ENCODE measurements at places on chromosomes 12 and 14.

DNA sequence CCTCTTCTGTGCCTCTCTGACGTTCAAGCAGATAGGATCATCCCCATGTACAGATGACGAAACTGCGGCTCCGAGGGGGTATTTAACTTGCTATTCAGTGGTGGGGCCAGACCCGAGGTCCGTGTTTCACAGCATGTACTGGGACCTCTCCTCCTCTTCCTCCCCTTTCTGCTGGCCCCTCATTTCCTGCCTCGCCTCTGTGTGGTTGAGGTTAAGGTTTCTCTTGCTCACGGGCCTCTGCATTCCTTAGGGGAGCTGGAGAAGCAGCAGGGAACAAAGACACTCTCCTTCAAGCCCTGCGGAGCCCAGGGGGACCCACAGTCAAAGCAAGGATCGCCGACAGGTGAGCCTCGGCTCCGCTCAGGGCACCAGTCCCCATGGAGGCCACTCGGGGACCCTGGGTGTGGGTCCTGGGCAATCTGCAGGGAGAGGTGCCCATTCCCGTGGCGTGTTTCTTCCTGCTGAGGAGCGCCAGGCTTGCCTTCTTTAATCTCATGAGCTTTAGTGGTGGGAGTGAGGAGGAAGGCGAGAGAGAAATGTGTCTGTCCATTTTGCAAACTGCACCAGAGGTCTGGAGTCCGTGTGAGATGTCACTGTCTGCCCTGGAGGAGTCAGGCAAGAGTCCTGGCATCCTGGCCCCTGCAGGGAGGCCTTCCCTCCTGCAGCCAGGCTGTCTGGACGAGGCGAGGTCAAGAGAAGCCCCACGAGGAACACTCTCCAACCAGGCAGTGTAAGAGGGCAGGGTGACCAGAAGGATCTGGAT is 45.0 kb downstream of the SLC6A12 start:
- DNase-seq, result no peak

DNA sequence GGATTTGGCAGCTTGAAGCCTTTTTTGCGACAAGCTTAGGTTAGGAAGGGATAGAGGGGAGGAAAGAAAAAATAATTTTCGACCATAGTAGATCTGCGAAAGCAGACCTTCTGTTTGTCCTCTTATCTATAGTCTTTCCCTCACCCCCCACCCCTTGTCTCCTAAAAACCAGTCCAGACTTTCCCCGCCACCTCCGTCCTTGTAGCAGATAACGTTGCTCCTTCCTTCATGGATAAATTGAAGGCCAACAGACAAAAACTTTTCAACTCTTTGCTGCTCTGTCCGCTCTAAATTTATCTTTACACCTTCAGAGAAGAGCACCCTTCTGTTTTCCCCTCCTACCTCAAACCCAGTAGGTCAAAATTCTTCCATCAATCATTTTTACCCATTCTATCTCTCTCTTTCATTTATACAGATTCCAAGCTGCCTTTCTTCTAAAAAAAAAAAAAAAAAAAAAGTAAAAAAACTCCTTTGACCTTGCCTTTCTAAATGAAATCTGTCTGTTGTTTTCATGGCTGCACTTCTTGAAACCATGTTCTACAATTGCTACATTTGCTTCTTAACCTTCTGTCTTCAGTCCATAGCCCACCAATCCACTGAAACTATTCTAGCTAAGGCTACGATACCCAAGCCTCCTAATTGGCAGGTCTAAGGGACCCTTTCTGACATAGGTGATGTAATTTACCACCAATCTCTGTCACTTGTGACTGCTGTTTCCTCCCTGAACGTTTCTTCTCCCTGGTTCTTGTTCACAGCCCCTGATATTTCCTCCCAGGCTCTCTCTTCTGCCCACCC is 11.1 kb upstream of the NEMF start:
- DNase-seq, result no peak

DNA sequence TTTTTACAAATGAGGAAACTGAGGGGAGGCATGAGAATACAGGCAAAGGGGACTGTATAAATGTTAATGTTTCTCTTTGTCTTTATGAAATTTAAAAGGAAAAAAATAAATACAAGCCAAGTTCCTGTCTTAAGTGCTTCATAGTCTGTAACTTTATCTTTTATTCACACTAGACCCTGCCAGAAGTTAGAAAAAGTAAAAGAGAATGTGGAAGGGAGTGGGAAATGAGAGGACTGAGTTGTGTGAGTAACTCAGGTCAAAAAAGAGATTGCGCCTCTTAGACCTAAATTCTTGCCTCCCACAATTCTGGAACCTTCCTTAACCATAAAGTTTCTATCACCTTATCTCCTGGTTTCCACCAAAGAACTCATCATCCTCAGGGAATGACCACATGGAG is 141.1 kb downstream of the KICS2 start:
- no peak for DNase-seq

- no peak for DNase-seq
Measured at GRCh38 chr12:3565985-3566384, 75.0 kb downstream of the PRMT8 start.

DNA sequence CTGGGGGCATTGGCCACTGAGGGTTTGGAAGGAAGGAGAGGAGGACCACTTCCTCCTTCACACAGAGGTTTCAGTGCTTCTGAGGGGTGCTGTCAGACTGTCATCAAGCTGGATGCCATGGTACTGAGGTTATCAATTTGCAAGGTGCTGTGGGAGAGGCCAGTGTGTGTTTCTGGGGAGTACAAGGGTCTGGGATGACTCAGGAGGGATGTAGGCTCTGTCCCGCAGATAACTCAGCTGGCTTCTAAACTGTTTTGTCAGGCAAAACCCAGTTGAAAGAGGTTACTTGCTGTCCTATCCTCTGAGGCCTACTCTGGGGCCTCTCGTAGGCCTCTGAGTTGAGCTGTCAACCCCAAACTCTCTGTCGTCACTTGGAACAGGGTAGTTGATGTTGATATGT is 22.8 kb downstream of the ADCK1 start:
- no peak for DNase-seq

- no peak for DNase-seq
Measured at GRCh38 chr12:113660936-113661335, 189.3 kb upstream of the LHX5 start.

DNA sequence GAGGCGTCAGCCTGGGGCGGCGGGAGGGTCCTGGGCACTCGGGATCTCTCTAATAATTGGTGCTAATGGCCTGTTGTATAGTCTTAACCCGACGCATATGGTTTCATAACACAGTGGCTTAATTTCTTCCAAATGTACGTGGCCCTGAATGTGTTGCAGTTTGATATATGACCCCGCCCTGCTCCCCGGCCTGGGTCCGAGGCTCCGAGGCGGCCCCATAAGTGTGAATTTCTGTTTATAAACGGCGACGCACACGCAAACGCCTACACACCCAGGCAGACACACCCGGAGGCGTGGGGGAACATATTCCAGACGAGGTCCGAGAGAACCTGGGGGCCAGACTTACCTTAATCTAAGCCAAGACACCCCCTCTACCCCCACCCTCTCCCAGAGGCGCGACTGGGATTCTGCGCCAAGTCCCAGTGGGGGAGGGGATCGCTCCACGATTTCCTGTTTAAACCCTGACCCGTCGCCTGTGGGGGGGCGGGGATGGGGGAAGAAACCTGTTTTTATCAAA is 9.7 kb upstream of the HOXC6 start:
- no peak for DNase-seq

DNA sequence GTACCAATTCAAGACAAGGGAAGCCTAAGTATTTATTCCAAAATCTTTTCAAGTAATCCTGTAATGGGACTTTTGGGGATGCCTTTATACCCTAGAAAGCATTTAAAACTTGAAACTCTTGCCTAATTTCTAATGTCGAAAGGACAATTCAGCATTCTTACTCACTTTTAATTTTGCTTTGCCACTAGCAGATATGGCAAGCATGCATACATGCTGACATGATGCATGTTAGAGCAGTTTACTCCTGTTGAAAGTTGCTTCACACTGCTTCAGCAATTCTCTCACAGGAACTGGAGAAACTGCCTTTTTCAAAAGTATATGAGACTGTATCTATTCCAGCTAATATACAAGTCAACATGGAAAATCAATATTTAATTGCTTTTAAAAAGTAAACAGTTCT is 79.9 kb downstream of the TAOK3 start:
- DNase-seq, result no peak

- no peak for DNase-seq
Measured at GRCh38 chr14:72745546-72745945, 148.4 kb downstream of the DPF3 start.

- no peak for DNase-seq
Measured at GRCh38 chr12:46811185-46811584, 14.6 kb downstream of the SLC38A4 start.

DNA sequence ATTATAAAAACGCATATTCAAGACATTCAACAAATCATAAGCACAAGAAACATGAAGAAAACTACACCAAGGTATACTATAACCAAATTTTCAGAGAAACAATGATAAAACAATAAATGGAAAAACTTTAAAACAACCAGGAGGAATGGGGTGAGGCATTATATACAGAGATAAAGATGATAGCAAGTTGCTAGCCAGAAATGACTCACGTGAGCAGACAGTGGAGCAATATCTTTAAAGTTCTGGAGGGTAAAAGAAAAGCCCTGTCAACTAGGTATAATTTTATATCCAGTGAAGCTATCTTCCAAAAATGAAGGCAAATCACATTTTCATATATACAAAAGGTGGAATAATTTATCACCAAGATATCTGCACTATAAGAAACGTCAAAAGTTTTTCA is 97.8 kb upstream of the PCED1B start:
- DNase-seq, result no peak

- no peak for DNase-seq
Measured at GRCh38 chr12:113896194-113896593, 69.9 kb downstream of the RBM19 start.

- DNase-seq, result no peak
Measured at GRCh38 chr12:1853716-1854115, 33.4 kb downstream of the LRTM2 start.

DNA sequence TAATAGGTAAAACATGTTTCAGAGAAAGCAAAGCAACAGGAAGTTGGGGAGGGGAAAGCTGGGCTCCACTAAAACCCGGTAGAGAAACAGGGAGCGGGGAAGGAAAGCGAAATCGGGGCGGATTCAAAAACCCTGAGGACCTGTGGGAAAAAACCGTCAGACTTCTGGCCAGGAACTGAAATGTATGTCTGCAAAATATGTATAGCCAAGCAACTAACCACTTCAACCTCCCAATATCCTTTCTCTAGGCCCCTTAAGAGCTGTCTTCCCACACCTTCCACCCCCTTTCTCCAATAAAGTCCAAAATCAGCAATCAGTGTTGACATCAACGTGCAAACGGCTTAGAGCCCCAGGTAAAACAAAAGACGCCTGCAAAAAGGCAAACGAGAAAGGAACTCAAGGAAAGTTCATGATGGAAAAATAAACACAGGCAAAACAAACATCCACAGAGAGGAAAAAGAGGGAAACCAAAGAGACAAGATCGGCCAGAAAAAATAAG is 32.8 kb downstream of the SIX1 start:
- DNase-seq, result no peak

- no peak for DNase-seq
Measured at GRCh38 chr14:24954037-24954699, 95.8 kb downstream of the STXBP6 start.

- no peak for DNase-seq
Measured at GRCh38 chr12:22271023-22271422, 63.5 kb downstream of the ST8SIA1 start.

DNA sequence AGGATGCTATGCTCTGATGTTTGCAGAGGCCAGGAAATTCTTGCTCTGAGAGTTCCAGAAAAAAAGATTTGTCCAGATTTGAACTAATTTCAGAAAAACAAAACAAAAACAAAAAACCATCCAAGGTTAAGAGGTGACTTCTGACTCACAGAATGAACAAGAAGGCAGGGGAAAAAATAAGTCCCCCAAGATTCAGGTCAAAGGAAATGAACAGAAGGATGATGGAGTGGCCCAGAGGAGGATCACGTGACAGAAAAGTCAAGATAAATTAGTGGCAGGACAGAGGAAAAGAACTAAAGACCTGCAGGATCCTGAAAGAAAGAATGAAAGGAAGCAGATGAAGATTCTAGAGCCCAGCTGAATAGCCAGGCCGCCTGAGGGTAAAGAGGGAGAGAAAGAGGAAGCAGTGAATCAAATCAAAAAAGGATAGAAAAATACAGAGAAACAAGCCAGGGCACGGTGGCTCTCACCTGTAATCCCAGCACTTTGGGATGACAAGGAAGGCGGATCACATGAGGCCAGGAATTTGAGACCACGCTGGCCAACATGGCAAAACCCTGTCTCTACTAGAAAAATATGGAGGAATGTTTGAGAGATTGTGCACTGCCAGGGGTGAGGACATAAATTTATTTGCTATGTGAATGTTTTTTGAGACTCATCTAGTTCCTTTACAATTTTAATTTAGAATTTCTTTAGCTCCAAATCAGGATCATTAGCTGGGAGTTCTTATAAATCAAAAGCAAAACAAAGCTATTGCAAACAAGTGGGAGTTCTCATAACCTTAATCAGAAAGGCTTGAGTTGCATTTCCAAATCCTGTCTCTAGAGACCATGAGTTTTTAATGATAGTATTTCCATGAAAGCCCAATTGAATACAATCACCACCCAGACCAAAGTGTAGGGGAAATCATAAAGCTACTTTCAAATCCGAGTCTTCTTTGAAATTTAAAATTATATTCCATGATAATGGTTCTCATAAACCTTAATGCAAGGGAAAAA is 217.1 kb upstream of the PLEKHG7 start:
- no peak for DNase-seq

DNA sequence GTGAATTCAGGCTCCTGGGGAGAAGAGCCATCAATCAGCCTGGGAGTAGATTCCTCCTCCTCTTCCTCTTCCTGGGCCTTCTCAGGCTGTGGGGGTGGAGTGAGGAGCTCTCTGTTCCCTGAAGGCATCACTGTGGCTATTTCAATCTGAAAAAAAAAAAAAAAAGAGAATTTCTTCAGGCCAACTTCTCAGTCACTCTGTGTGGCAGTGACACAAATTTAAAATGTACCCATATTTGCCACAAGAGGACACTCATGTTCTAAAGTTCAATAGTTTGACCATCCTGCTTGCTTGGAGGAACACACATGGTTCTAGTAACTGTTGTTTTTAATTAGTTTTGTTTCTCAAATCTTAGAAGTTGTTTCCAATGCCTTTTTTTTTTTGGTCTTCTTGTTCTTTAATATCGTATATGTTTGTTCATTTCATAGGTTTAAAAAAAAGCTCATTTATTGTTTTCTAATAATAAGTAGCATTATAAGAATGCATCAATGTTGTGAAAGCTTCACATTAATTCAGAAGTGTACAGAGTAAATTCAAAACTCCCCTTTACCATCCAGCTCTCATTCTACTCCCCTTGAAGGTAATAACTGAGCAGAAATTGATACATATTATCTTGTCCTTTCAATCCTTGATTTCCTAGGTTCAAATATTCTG is 23.3 kb upstream of the CCER1 start:
- DNase-seq, result no peak

GRCh38 chr12:11171969-11172675 is 1.1 kb downstream of the SMIM10L1 start:
- DNase-seq, result no peak

DNA sequence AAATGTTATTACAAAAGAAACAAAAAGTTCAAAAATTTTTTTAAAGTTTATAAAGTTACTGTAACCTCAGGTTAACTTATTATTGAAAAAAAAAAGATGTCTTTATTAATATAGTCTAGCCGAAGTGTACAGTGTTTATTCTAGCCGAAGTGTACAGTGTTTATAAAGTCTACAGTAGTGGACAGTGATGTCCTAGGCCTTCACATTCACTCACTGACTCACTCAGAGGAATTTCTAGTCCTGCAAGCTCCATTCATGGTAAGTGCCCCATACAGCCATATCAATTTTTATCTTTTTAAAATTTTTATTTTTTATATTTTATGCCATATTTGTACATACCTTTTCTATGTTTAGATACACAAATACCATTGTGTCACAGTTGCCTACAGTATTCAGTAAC is 10.4 kb downstream of the ATG2B start:
- DNase-seq, result no peak
